Activated CD4-positive, alpha-beta T cell treated with anti-CD3 and anti-CD28 coated beads for 1 hour (primary cell): ENCODE measurements at places on chromosomes 4 and X.

- no peak for DNase-seq
Observed at GRCh38 chrX:49627086-49627777, 28.4 kb downstream of the GAGE1 start.

DNA sequence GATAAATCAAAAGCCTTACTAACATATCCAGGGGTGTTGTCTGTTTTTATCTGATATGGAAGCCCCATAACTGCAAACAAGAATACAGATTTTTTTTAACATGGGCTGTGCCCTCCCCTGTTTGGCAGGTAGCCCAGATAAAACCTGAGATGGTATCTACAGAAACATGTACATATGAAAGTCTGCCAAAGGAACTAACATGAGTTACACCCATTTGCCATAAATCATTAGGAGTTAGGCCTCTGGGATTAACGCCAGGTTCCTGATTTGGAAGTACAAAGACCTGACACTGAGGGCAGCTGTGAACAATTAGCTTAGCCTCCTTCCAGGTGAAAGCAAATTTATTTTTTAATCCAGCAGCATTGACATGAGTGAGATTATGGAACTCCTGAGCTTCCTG, 264.3 kb downstream of the TECRL start:
- DNase-seq = no peak

DNA sequence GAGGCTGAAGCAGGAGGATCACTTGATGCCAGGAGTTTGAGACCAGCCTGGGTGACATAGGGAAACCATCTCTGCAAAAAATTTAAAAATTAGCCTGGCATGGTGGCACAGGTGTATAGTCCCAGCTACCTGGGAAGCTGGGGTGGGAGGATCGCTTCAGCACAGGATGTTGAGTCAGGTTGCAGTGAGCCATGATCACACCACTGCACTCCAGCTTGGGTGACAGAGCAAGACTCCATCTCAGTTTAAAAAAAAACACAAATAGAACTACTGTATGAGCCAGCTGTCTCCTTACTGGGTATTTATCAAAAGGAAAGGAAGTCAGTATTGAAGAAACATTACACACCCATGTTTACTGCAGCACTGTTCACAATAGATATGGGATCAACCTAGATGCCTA, 138.7 kb downstream of the RAP1GDS1 start:
- DNase-seq = no peak

DNA sequence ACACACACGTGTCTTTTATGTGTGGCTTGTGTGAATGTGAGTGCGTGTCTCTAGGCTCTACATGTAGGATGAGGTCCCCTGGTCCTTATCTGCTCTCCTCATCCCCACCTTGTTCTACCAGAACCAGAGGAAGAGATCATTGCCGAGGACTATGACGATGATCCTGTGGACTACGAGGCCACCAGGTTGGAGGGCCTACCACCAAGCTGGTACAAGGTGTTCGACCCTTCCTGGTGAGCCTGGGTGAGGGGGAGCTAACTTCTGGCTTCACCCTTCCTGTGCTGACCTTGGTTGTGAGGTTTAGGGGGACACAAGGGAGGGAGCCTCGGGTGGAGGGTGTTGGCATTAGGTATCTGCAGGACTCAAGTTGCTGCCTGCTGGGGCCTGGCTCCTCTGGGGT, 3.3 kb downstream of the PQBP1 start:
- no peak for DNase-seq

- no peak for DNase-seq
Observed at GRCh38 chr4:127586922-127587571, 45.7 kb upstream of the INTU start.

DNA sequence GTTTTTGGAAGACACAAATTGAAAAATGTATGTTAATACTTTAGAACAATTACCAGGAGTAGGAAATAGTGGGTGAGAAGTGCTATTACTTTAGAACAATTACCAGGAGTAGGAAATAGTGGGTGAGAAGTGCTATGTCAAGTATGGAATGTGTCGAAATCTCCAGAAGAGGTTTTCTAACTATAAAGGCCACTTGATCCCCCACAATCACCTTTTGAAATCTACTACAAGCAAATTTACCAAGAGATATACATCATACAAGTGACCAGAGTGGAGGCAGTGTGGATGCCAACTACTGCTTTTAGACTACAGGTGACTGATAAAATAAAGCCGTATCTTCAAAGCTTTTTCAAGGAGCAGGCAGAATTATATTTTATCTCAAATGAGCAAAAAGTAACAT, 43.1 kb downstream of the MAB21L2 start:
- DNase-seq = no peak

DNA sequence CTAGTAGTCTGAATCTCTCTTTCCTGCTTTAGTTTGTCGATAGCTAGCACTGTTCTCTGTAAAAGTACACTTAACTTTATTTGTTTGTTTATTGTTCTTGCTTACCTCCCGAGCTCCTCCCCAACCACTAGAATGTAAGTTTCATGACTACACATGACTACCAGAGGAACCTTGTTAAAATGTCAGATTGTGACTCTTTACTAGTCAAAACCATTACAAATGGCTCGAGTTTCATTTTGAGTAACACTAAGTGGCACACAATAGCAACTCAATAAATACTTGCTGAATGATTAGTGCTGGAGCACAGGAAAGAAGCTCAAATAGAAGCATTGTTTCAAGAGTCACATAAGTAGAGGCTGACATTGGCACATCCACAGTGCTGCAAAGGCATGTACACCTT, 116.1 kb downstream of the MAPK10 start:
- DNase-seq = no peak

GRCh38 chr4:101279377-101279871, 67.9 kb downstream of the PPP3CA start:
- DNase-seq = no peak

- no peak for DNase-seq
Observed at GRCh38 chr4:17168571-17168970, 270.1 kb upstream of the LDB2 start.
